ENCODE measurements at places on chromosomes 16 and 17.

GRCh38 chr17:61395983-61396585 is 3.6 kb upstream of the TBX2 start:
- no peak for DNase-seq

- no peak for DNase-seq
These were observed 104.0 kb downstream of the TMEM132E start for GRCh38 chr17:34683390-34683789.

DNA sequence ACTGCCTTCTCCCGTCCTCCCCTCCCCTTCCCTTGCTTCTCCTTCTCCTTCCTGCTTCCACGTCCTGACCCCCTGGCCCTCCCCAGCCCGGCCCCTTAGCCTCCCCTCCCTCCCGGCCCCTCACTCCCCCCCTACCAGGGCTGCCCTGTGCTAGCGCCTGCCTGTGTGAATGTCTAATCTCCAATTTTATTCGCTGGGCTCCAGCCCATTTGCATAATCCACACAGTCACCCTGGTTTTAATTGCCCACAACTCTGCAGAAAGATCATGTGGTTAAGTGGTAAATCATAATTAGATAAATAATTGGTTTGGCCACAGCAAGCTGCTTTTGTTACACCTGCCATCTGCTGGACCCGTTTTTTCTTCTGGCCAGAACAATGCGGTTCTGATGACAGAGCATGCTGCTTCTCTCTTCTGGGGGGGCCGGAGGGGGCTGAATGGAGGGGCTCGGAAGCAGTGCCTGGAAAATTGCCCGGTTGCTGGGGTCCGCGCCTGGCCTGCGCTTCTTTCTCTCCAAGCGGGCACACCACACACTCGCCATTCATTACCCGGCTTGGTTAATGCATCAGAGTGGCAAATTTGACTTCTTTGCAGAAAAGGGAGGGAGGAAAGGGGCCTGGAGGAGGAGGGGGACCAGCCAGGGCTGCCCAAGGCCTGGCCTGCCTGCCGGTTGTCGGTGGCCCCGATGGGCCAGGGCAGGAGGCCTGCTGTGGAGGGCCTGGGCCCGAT is 19.5 kb upstream of the GSE1 start:
- DNase-seq, result no peak

GRCh38 chr17:44069974-44070454 is 521 bp upstream of the G6PC3 start:
- DNase-seq, result no peak

GRCh38 chr17:79977708-79978547 is 57.7 kb downstream of the TBC1D16 start:
- no peak for DNase-seq

GRCh38 chr16:71542377-71542776 is 16.2 kb downstream of the CHST4 start:
- peak; percentile 69 for DNase-seq

GRCh38 chr17:41966463-41967140 is at the start of gene CNP:
TSS of gene CNP (plus strand) at chr17:41966795. CDS start at chr17:41966885, 90 bp downstream.
- DNase-seq, result peak; percentile 87

DNA sequence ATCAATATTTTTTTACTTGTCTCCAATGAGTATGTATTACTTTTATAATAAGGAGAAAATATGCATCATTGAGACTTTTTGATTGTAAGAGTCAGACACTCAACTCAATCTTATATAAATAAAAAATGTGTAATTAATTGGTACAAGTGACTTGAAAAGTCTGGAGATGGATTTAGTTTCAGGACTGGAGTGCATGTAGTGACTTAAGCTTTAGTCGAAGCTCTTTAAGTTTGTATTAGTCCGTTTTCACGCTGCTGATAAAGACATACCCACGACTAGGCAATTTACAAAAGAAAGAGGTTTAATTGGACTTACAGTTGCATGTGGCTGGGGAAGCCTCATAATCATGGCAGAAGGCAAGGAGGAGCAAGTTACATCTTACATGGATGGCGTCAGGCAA is 60.7 kb upstream of the NKD1 start:
- no peak for DNase-seq

- no peak for DNase-seq
These were observed 743.1 kb downstream of the KCNJ18 start for GRCh38 chr17:22435231-22435974.

GRCh38 chr16:86863609-86864008 is 285.3 kb downstream of the FOXL1 start:
- DNase-seq, result no peak

- no peak for DNase-seq
These were observed 77.5 kb downstream of the KANSL1 start for GRCh38 chr17:46115699-46116098.

DNA sequence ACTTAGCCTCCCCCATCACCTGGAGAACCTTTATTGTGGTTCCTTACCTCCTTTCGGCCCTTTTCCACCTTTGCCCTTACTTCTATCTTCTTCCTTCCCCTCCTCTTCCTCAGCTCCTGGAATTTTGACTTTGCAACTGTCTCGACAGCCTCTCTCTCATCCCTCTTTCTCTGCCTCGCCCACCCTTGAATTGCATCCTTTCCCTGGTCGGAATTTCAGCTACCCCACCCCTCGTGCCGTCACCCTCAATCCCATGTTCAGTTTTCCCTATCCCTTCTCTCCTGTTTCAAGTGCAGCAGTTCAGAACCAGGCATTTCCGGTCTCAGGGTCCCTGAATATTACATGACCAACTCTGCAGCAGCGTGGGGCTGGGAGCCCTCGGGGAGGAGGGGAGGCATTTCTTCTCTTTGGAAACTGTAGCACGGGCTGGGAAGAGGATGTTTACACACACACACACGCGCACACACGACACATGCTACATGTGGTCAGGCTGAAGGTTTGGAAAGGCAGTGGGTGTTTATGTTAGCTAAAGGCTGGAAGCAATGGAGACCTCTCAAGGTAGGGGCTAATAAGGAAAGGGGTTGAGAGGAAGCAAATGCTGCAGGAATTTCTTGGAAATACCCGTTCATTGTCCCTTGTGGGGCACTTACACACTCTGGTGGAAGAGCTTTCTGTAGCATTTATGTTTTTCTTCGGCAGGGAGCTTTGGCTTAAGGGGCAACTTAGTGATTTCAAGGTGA is 971 bp downstream of the MINK1 start:
- DNase-seq, result no peak

GRCh38 chr17:1649844-1650501 is at the start of gene RILP:
TSS of gene RILP (minus strand) at chr17:1649866. CDS start at chr17:1649804, 62 bp downstream.
- no peak for DNase-seq

GRCh38 chr17:12114686-12115418 is 94.2 kb downstream of the MAP2K4 start:
- no peak for DNase-seq

DNA sequence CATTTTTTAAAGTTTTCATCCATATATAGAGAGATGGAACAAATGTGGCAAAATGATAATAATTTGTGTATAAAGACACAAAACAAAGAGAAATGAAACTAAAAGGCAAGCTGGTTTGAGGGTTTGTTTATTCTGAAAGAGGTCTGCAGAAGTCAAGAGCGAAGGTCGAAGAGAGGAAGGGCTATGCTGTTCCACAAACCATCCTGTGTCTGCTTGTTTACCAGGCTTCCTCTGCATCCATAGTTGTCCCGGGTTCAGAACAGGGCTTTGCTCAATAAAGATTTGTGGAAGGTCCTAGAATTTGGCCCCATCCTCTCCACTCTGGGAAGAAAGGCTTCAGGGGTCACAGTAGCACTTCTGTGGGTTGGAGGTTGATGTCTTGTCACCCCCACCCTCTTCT is 2.4 kb upstream of the MARVELD3 start:
- DNase-seq, result no peak

DNA sequence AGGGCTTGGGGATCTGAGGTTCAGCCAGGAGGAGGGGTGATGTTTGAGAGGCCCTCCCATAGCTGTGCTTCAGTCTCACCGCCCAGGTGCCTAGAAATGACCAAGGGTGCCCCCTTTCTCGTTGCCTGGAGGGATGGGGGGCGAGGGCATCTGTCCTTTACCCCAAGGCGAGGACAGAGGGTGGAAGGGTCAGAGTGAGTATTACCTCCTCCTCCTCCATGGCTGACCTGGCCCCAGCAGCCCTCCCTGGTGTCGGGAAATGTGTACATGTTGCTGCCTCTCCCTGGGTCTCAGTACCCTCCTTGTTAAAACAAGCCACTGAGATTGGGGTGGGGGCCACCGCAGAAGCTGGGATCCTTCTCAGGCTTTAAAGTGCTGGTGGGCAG is 2.4 kb downstream of the NECAB2 start:
- no peak for DNase-seq

- no peak for DNase-seq
These were observed 9.8 kb upstream of the ADAT1 start for GRCh38 chr16:75632857-75633256.

GRCh38 chr16:53378138-53378537 is 56.1 kb upstream of the RBL2 start:
- DNase-seq, result no peak

All from CD4-positive, CD25-positive, alpha-beta regulatory T cell (primary cell).